ENCODE measurements at places on chromosomes 11 and 22. TPM values are rescaled to one million over a fixed set of nuclear protein-coding genes. Genes with fewer than 3 reads are reported as not detected.

DGKZ gene
- 57.8 TPM for total RNA-seq

MS4A2 gene
- total RNA-seq: not detected

ZBTB16 gene
- 21.7 TPM for total RNA-seq

MLC1 gene
- total RNA-seq: not detected

PDHX gene
- 32.1 TPM for total RNA-seq

SRSF8 gene
- 16.0 TPM for total RNA-seq

TNNI2 gene
- total RNA-seq: not detected

CLDN5 gene
- 569 TPM for total RNA-seq

GRAMD1B gene
- total RNA-seq: 4.1 TPM

GNAZ gene
- total RNA-seq: 2.6 TPM

APOBEC3B gene
- 3.5 TPM for total RNA-seq

OR51I1 gene
- not detected for total RNA-seq

LINC01488 gene
- not detected for total RNA-seq

MTCH2 gene
- 124 TPM for total RNA-seq

GAL3ST1 gene
- not detected for total RNA-seq

C22orf31 gene
- total RNA-seq: not detected

GPR83 gene
- not detected for total RNA-seq

C22orf42 gene
- total RNA-seq: not detected

RAB36 gene
- total RNA-seq: 1.6 TPM

RIMBP3B gene
- total RNA-seq: not detected

PGA5 gene
- not detected for total RNA-seq

NRIP3 gene
- 24.0 TPM for total RNA-seq

OR4A16 gene
- total RNA-seq: not detected

TRIM6 gene
- 0.97 TPM for total RNA-seq

BBOX1 gene
- total RNA-seq: not detected

C11orf16 gene
- not detected for total RNA-seq

DDB1 gene
- total RNA-seq: 317 TPM

NUMA1 gene
- total RNA-seq: 114 TPM

UBQLN3 gene
- total RNA-seq: not detected

SMC1B gene
- total RNA-seq: not detected

SMTNL1 gene
- not detected for total RNA-seq

ARHGAP20 gene
- total RNA-seq: 2.4 TPM

SLC16A8 gene
- total RNA-seq: under 0.01 TPM
